ENCODE measurements at places on chromosomes 7 and 10.

- DNase-seq: no peak
These were observed 108.4 kb upstream of the BTBD16 start for GRCh38 chr10:122162671-122163173.

DNA sequence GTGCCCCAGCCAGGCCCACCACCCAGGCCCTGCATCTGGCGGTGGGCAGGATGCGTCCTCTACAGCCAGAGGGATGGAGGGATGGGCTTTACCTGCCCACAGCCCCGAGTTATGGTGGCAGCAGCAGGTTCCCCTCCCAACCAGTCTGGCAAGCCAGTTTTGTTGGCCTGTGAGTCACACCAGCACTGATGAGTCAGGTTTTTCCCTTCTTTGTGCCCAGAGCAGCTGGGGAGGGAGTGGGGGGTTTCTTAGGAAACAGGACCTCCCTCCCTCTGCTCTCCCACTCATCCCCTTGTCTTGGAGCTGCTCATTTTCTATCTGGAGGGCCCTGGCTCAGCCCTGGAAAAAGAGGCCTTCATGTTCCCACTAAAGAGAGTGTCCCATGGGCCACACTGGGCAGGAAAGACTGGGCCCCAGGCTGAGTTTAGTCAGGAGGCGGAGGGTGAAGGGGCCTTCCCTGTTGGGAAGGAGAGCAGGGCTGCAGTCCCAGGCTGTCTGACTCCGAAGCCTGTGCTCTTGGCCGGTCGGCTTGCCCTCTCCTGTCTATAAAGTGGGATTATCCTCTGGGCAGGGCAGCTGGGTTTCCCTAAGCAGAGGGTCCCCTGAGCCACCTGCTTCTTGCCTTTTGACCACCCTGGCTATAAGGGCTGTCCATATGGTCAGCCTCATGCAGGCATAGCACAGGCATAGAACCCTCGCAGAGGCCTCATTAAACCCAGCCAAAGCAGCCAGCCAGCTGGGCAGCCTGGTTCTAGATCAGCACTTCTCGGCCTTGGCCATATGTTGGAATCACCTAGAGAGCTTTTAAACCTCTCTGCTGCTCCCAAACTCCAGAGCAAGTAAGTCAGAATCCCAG lies 30.2 kb upstream of the ANKRD2 start:
- peak; percentile 63 for DNase-seq

DNA sequence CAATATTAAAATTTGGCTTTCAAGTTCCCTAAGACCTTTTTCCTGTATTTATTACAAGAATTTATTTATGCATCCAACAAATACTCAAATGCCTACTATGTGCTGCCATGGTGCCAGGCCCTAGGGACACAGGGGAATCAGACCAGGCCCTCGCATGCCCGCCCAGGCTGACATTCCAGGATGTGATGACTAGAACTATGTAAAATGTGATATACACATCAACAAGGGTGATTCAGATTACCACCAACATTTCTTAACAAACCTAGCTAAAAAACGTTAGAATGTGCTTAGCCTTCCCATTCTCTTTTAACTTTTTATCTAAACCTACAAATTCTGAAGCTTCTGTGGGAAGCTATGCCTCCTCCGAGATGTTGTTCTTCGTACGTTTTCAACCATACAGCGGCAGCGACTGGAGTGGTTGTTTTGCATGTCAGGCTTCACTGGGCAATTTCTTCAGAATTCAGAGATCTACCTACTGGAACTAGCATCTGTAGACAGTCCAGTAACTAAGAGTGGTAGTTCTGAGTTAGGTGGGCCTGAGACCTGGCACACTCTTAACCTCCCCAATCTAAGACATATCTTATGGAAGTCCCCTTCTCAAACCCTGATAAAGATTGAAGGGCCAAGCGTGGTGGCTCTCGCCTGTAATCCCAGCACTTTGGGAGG lies 22.1 kb downstream of the GNA12 start:
- no peak for DNase-seq

DNA sequence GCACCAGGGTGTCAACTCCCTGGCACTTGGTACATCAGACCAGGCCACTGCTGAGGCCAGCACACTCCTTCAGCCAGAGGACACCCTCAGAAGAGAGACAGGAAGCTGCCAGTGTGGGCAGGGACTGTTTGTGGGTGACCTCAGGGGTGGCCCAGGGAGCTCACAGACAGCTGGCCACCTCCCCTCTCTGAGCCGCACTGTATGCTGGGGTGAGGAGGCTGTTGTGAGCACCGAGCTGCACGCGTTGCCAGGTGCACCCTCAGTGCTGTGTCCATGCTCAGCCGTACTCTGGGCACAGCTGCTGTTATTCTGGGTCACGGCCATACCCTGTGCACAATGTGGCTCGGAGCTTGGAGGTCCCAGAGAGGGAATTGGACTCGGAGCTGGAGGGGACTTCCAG lies 61.5 kb upstream of the NANOS1 start:
- DNase-seq: no peak

- DNase-seq: no peak
These were observed 22.4 kb downstream of the MTURN start for GRCh38 chr7:30157204-30157603.

DNA sequence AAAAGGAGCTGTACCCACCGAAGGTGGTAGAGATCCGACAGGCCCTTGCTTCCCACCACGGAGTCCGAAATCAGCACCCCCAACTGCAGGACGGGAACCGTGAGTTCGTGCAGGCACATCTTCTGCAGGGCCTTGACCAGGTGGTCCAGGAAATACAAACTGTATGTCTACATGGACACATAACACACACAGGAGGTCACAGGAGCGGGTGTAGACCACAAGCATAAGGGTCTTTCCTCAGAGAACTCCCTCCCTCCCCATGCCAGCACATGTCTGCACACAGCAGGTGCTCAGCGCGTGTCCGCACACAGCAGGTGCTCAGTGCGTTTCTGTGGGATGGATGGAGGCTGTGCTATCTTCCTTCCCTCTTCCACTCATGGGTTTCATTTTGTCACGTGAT lies 69.7 kb downstream of the CFAP46 start:
- DNase-seq: no peak

DNA sequence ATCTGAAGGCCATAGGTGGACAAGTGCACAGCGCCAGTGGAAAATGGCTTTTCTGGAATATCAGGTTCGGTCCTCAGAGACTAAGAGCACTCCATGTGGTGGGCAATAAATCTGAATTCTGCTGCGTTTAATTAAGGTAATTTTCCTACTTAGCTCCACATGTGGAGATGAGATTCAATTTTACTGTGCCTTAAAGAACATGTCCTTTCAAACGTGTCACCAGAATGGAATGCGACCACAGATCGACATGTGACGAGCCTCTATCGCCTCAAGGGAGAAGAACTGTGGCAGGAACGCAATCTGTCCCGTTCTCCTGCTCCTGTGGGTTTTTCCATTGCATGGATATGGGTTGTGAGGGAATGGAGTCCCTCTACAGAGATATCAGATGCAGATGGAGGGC lies 205.3 kb upstream of the ZNF32 start:
- no peak for DNase-seq

- DNase-seq: no peak
These were observed 35.3 kb upstream of the IFRD1 start for GRCh38 chr7:112414855-112415490.
